ENCODE measurements at places on chromosomes 7 and 10.

- DNase-seq = no peak
Measured at GRCh38 chr7:116780521-116780920, 81.9 kb upstream of the CAPZA2 start.

DNA sequence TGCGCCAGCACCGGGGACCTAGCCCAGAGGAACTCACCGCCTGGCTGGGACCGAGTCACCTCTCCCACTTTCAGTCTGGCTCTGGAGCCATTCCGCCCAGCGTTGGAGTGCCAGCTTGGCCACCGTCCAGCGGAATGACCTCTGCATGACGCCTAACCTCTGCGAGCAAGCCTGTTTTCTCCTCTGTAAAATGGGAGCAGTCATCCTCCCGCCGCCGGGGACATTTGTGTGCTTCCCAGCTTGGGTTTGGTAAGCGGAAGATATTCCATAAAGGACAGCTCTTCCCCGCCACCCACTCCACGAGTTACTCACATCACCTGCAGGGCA, 1.3 kb upstream of the ZCCHC24 start:
- DNase-seq = no peak

DNA sequence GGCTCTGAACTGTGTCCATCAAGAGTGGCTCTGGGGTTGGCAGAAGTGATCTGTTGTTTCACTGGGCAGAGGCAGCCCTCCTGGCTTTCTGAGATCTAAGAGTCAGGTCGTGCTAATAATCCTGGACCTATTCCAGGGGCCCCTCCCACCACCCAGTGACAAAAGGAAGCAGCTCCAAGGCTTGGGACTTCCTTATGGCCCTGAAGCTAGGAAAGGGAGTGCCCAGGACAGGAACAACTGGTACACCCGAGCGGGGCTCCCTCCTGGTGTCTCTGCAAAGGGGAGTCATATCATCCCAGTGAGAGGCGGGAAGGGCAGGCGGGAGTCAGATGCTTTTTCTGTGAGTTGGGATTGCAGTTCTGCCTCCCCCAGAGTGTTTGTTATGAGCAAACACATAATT, 32.3 kb downstream of the RPS24 start:
- no peak for DNase-seq

- peak; percentile 32 for DNase-seq
Measured at GRCh38 chr10:52313256-52313932, 687 bp upstream of the DKK1 start.

GRCh38 chr7:157392256-157393037, 55.6 kb downstream of the DNAJB6 start:
- DNase-seq = no peak

DNA sequence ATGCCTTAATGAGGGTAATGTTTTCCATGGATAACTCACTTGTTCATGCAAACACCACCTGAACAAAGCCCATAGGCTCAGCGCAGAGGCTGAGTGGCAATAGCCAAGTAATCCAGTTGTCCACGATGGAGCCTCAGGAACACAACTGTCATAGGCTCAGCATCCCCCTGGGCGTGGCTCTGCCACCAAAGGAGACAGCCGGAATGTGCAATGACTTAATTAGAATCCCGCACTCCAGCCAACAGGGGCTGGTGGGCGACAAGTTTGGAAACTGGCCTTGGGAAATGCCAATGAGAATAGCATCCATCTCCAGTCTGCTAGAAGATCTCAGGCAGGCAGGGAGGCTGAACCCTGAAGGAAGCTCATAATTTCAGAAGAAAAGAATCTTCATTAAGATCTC, 411.7 kb upstream of the NRP1 start:
- no peak for DNase-seq

DNA sequence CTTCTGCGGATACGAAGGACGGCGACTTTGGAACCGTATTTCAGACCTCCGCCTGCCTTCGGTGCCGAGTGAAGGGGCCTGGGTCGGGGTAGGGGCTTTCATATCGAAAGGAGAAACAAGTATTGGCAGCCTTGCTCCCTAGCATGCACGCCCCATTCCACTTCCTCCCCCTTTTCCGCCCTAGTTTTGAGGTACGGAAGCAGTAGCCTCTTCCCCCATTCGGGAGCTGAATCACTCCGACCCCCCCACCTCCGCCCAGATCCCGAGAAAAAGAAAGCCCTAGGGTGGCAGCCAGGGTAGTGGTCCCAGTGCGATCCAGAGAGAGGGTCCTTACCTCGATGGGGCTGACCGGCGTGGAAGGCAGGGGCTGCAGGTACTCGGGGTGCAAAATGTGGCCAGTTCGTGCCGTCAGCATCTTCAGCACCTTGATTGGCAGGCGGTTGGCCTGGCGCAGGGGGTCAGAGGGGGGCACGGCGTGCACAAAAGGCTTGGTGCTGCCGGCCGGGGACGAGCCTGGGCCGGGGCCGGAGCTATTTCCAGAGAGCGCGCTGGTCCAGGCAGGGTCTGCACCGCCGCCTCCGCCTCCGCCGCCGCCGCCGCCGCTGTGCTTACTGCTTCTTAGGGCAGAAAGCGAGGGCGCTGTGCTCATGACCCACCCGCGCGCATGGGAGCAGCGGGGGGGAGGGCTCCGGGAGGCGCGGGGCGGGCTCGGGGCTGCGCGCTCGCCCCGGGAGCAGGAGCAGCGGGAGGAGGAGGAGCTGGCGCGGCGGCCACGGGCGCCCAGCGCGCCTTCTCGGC, 594 bp downstream of the ZNF503 start:
- DNase-seq = peak; percentile 56

- no peak for DNase-seq
Measured at GRCh38 chr10:1324903-1325302, 268.7 kb downstream of the WDR37 start.

DNA sequence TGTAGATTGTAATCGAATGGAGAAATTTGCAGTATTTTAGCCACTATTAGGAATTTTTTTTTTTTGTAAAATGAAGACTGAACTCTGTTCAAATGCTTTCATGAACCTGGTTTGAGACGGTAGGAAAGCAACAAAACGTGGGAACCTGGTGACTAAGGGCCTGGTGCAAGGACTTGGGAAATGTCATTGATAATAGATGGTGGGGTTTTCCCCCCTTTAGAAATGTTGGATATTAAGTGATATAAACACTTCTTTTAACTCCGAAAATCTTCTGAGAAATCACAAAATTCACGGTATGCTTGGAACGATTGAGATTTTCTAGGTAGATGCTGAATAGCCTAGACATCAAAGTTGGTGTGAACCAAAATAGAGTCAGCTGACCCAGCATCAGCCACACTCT, 6.4 kb downstream of the IFIT2 start:
- DNase-seq = no peak

- DNase-seq = peak; percentile 13
Measured at GRCh38 chr10:102065561-102066398, 631 bp downstream of the HPS6 start.

GRCh38 chr10:5766189-5766588, 47.0 kb downstream of the GDI2 start:
- DNase-seq = no peak

DNA sequence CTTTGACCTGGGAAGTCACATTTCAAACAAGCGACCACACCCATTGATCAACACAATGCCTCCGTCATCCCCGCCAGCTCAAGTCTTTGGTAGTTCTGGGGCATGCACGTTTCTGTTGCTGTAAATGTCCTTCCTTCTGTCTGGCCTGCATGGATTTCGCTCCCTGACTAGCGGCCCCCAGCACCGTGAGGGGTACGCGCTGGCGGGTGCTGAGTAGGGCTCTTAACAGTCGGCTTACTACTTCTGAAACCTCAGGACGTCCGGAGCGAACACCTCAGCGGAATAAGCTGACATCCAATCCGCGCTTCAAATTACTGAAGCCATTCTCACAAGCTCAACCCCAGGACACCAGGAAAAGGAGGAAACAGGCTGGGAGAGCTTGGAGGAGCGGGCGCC, 505 bp downstream of the NUDCD3 start:
- DNase-seq = peak; percentile 25

DNA sequence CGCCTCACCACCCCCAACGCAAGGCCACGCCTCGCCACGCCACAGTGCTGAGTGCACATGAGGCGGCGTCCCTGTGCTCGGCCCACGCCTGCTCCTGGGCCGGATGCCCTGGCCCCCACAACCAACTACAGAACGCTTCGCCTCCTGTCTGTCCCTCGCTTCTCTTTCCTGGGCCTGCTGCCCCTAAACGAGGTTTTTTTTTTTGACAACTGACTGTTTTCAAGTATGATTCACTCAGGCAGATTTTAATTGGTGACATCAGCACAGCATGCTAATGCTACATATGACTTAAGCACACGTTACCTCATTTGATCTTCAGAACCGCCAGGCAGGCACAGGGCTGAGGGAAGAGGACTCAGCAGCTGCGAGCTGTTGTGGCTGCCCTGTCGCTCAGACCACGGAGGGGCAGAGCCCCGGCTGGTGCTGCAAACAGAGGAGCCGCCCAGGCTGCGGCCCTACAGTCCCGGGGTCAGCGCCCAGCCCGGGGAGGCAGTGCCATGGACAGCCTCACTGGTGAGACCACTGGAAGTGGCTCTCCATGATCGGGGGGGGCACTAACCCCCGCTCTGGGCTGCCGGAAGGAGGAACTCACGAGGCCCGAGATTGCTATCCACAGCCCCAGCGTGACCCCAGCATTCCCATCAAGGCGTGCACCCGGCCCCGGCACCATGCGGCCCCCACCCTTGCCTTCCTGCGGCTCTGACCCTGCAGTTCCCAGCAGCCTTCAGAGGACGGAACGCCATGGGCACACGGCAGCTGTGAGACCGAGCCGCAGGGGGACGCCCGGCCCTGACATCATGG, 212.8 kb downstream of the MAD1L1 start:
- peak; percentile 97 for DNase-seq

- no peak for DNase-seq
Measured at GRCh38 chr10:32851301-32851700, 106.7 kb downstream of the ITGB1 start.

DNA sequence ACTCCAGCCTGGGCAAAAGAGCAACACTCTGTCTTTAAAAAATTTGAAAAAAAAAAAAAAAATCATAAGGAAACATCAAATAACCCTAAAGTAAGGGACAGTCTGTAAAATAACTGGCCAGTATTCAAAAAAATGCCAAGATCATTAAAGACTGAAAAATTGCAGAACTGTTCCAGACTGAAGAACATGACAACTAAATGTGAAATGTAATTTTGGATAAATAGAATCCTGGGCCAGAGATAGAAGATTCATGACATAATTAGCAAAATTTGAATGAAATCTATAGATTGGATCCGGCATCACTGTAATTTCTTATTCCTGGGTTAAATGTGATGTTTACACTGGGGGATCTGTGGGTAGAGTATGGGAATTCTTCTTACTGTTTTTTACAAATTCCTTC, 3.0 kb downstream of the PSPH start:
- DNase-seq = no peak

DNA sequence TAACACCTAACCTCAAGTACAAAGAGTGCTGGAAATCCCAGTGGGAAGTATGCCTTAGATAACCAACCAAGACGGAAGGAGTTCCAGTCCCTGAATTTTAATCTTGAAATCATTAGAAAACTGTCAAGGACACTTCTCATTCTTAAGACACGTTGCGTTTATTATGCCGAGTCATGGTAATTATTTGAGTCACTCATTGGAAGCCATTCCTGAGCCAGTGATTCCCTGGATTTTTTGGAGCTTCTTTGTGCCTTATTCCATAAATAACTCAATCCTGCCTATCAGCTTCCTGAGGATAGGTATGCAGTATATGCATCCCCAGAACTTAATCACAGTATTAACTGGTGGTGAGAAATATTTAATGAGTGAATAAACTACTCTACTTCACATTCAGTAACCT, 77.4 kb downstream of the PPP1R17 start:
- DNase-seq = no peak

GRCh38 chr7:7768977-7769709, 50.7 kb upstream of the RPA3 start:
- DNase-seq = no peak

- DNase-seq = no peak
Measured at GRCh38 chr10:70752571-70752970, 32.6 kb downstream of the TBATA start.

DNA sequence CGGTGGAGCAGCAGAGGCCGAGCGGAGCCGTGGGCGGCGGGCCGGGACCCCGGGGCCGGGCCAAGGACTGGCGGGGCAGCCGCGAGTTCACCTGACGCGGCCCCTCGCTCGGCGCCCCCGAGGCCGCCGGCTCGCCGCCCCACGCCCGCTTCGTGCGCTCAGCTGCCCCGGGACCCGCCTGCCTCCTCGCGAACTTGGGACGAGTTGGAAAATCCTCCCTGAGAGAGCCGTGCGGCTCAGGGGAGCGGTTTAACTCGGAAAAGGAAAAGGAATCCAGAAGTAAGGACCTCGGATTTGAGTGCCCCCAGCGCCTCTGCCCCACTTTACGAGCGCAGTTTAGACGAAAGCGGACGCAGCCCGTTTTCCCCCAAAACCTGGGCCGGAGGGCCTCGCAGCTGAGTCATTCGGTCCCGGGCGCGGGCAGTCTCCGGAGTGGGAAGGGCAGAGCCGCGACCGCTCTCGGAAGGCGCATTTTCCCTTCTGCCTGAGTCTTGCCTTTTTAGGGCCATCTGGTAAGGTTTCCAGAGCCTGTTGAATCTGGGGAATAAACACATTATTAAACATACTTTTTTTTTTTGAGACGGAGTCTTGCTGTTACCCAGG, 744 bp downstream of the CREM start:
- peak; percentile 63 for DNase-seq

DNA sequence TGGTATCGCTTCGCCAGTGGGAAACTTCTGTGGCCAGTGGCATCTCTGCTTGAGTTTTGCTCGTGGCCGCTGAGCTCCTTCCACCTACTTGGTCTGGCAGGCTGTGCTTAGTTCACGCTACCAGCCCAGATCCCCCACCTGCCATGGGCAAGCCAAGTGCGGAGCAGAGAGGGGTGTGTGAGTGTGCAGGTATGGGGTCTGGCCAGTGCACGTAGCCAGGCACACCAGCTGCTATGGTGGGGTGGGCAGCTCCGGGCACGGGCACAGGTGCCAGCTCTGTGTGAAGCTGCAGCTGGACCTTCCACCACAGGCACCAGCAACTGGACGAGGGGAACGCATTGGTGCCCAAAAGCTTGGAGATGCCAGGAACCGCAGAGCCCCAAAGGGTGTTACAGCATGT, 56.5 kb downstream of the ZNF777 start:
- no peak for DNase-seq

- no peak for DNase-seq
Measured at GRCh38 chr7:108037741-108038140, 34.8 kb upstream of the LAMB1 start.

DNA sequence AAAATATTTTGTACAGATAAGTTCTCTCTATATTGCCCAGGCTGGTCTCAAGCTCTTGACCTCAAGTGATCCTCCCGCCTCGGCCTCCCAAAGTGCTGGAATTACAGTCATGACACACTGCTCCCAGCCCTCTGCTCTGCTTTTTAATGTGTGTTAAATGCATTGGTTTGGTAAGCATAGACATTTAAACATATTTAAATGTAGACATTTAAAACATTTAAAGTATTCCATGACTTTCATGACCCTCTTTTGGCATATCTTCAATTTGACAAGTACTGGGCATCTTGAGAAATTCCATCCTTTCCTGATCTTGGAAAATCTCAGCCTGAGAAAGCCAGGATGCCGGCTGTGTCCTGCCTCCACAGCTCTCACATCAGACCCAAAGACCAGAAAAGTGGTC, 5.2 kb upstream of the SAR1A start:
- no peak for DNase-seq

- DNase-seq = no peak
Measured at GRCh38 chr7:33873518-33873917, 31.8 kb upstream of the BMPER start.
